RPMI8226 (cell line): ENCODE measurements at places on chromosomes 6 and 20.

GRCh38 chr20:6618051-6618450 lies 149.4 kb upstream of the BMP2 start:
- DNase-seq: no peak

DNA sequence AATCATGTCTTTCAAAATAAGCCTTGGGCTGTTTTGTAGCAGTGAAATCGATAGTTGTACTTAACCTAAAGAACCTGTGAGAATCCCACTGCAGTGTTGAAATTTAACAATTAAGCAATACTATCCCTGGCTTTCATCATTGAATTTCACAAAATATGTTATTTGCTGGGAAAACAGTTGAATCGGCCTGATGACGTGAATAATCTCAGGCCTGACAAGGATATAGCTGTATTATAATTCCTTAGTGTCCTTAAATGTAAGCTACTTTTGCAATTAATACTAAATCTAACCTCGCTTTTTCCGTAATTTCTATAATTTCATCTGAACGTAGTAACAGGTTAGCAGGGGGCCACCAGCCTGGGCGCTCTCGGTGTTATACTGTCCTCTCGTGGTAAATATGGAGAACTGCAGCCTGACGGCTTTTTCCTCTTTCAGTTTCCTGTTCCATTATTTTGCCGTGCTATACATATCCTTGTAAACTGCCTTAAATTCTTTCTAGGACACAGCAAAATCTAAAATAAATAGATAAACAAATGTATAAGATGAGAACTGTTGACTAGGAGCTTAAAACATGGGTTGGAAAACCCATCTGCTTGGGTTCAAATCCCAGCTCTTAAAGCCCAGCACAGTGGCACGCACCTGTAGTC lies 24.0 kb downstream of the MTFR2 start:
- DNase-seq: peak; percentile 40

GRCh38 chr6:38216451-38216850 lies 396.9 kb downstream of the ZFAND3 start:
- DNase-seq: no peak

- DNase-seq: no peak
These were observed 16.3 kb downstream of the NCOA5 start for GRCh38 chr20:46073443-46073842.

- peak; percentile 61 for DNase-seq
These were observed 74.1 kb upstream of the PAK5 start for GRCh38 chr20:9912858-9913434.

GRCh38 chr6:154306696-154307095 lies 49.9 kb downstream of the IPCEF1 start:
- peak; percentile 53 for DNase-seq

GRCh38 chr20:17611290-17611539 lies 41.3 kb downstream of the DSTN start:
- DNase-seq: no peak

DNA sequence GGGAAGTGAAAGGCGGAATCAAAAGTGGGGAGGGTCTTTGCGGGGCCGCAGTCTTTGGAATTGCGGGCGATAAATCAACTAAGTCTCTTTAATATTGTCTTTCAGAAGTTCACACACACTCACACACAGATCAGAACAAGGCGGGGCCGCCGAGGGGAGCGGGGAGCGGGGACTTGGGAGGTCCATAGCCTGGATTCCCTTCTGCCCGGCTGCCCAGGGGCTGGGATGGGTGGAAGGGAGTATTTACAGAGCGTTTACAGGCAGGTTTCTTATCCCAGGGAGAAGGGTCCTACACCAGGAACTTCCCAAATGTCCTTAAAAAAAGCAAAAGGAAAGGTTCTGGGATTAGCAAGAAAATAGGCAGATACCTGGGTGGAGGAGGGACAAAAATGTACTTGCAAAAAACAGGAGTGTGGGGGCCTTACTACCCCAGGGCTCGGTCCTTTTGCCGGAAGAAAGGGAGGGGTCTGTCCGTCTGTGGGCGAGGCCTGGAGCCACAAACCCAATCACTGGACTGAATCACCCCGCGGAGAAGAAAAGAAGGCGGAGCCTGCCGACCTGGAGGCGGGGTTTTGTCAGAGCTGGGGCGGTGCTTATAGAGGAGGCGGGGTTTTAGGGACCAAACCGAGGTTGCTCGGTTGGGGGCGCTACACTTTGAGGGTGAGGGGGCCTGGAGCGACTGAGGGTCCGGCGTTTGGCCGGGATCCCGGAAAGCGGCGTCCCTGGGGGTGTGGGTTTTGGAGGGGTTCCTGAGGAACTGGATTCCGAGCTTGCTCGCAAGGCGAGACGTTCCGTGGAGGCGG lies 3.2 kb downstream of the PRRT1 start:
- no peak for DNase-seq

DNA sequence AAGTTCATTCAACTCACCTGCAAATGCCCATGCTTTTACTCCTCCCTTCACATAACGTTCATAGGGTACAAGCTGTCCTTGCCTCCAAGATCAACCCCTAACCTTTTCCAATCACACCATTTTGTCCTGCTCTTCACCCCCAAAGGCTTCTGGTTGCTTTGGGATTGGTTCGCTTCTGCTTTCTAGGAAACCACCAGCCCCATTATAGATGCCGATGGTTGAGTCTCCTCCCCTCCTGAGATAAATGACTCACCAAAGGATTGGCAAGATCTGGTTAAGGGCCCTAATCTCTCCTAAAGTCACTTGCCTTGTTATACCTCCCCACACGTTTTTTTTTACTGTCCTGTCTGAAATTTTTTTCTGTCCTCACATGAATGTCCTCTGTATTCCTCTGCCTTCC lies 311.4 kb downstream of the HACE1 start:
- no peak for DNase-seq

DNA sequence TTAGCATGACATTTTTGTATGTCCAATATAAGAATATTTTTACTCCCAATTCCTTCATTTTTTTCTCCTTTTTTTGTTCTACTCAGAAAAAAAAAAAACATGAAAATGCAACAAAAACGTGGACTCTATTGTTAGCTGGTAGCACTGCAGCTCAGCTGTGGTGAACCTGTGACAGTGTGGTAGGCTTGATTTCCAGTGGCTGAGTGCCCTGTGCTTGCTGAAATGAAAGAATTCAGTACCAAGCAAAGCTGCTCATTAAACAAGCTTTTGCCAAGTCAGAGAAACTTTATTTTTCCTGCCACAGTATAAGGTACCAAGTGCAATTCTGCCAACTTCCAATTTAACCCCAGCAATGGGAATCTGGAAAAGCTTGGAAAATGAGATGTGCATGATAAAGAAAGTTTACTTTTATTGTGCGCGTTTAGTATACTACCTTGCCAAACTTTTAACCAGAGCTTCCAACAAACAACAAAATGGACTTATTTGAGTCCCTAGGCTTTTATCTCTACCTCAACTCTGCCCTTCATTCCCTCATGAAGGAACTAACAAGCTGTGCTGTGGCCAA lies 215.2 kb downstream of the SLC35F1 start:
- no peak for DNase-seq

DNA sequence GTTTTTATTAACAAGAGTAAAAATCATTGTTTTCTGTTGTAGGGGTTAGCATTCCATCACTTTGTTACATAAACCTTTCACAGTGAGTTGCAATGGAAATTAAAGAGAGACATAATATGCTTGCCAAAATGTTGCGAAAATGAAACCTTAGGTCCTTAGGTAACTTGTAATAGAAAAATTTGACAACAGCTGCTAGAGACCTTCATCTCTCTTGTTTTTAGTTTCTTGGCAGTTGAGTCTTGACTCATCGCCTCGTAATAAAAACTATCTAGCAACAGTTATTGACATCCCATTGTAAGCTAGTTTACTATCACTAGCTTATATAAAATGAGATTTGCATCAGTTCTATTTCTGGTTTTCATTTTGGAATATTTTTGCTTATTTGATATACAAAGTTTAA lies 179.0 kb upstream of the MMS22L start:
- no peak for DNase-seq

GRCh38 chr6:159978291-159979135 lies 9.6 kb downstream of the IGF2R start:
- DNase-seq: peak; percentile 87

DNA sequence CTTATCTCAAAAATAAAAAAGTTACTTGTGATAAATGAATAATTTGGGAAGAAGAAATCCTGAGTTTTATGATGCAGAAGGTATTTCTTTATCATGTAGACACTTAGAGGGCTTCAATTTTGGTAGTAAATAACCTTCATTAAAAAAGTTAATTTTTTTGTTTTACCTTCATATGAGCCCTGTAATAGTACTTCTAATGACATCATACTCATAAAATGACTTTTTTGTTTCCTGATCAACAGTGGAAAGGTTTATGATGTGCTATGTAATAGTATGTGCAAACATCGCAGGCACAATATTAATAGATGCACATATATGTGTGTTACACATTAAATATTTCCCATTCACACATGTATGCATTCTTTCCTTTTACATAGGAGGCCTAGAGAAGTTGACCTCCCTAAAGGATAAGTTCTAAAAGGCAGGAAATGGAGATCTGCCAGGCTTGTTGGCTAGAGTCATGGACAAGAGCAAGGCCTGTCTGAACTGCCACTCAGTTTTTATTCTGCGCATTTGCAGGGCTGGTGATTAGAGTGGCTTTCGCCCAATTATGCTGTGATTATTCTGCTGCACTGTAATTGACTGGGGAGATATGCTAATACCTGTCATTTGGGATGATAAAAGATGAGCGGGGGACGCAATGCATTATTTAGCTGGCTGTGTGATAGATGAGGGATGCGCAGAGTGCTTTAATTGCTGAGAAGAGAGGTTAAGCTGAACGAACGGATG lies 272.6 kb downstream of the TMEM242 start:
- DNase-seq: no peak

GRCh38 chr20:12970372-12970821 lies 38.4 kb upstream of the SPTLC3 start:
- peak; percentile 55 for DNase-seq
